Ecto neural progenitor cell (in vitro differentiated cells): ENCODE measurements at places on chromosomes 11 and 22.

- DNase-seq, result no peak
These were observed 22.3 kb downstream of the VPS37C start for GRCh38 chr11:61138935-61139334.

DNA sequence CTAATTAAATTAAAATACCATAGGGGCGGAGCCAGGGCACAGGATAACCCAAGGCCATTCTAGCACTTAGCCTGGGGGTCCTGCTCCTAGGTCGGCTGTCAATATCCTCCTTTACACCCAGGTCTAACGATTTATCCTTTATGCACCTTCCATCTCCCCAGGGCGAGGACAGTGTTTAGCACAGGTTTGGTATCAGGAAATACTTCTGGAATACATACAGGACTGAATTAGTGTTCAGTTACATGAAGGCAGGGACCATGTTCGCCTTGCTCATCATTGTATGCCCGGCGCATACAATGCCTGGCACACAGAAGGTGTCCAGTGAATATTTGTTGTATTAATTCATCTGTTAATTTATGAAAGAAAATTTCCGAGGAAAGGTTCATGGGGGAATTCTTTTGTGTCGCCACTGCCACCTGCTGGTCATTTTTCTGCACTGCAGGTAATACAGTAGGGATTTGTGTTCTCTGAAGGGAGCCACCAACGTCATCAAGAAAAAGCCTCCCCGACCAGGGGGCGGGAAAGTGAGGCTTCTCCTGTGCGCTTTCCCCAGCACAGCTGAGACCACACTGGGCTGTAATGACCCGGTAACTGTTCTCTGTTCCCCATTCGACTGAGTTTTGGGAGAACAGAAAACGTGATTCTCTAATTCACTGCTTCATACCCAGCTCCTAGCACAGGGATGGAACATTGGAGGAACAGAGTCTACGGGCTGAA is 68.7 kb upstream of the ASPHD2 start:
- peak; percentile 83 for DNase-seq

- no peak for DNase-seq
These were observed 1519.7 kb downstream of the BRD1 start for GRCh38 chr22:48307931-48308330.

DNA sequence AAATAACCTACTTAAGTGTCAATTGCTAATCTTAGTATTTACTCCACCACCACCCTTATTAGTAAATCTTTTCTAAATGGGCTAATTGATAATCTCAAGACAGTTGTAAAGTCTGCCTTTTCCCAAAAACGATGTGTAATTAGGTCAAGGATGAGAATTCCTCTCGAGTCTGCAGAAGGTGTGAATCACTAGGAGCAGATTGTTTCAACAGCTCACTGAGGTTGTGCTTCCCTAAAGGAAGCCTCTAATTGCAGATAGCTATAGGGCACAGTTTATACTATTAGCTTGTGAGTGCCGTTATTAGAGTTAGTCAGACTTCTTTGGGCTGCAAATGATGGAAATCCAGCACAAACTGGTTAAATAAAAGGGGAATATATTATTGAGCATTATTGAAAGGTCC is 84.9 kb downstream of the C11orf91 start:
- DNase-seq, result no peak

GRCh38 chr11:86932259-86932585 is 23.0 kb downstream of the FZD4 start:
- no peak for DNase-seq

GRCh38 chr11:68216171-68216938 is 3.3 kb upstream of the KMT5B start:
- no peak for DNase-seq

- DNase-seq, result no peak
These were observed 87.5 kb downstream of the MN1 start for GRCh38 chr22:27714068-27714467.

GRCh38 chr22:35838855-35839576 is 121.3 kb downstream of the APOL5 start:
- no peak for DNase-seq

- DNase-seq, result no peak
These were observed 8.5 kb upstream of the CCDC89 start for GRCh38 chr11:85694385-85694980.

GRCh38 chr11:59822989-59823566 is 12.5 kb upstream of the MRPL16 start:
- no peak for DNase-seq

GRCh38 chr11:112499153-112499880 is 238.7 kb upstream of the PLET1 start:
- DNase-seq, result no peak

DNA sequence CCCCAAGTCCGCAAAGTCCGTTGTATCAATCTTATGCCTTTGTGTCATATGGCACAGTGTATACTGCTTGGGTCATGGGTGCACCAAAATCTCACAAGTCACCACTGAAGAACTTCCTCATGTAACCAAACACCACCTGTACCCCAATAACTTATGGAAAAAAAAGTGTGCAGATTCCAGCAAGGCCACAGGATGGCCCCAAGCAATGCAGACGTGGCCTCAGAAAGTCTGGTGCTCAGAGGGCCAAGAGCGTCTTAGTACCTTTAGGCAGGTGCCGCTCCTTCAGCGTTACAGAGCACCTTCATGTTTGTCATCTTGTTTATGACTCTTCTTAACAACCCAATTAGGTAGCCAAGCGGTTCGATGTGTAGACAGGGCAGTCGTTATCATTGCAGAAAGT is 65.3 kb downstream of the PRDM11 start:
- DNase-seq, result no peak

- no peak for DNase-seq
These were observed 267.0 kb upstream of the NCAM1 start for GRCh38 chr11:112694245-112694644.

GRCh38 chr11:131463162-131463561 is 92.7 kb downstream of the NTM start:
- DNase-seq, result no peak
